ENCODE measurements at places on chromosomes 2 and 18.

GRCh38 chr2:153291718-153292117, 186.8 kb downstream of the RPRM start:
- DNase-seq, result no peak

DNA sequence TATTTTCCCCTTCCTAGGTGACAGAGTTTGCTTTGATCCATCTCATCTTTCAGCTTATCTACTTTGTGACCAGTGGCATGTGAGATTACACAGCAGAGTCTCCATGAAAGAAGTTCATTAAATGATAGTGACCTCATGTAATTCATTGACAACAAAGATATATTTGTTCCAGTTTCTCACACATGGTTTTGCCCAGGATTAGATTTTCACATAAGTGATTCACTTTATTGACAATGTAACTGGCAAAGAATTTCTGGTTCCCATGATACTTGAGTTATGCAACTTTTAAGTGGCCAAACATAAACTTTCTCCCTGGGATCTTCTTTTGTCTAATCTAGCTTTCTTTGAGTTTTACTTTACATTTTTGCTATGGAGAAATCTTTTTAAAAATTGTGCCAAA, 50.0 kb downstream of the MC4R start:
- DNase-seq, result no peak

- no peak for DNase-seq
Measured at GRCh38 chr2:178584666-178585065, 104.4 kb downstream of the PLEKHA3 start.

DNA sequence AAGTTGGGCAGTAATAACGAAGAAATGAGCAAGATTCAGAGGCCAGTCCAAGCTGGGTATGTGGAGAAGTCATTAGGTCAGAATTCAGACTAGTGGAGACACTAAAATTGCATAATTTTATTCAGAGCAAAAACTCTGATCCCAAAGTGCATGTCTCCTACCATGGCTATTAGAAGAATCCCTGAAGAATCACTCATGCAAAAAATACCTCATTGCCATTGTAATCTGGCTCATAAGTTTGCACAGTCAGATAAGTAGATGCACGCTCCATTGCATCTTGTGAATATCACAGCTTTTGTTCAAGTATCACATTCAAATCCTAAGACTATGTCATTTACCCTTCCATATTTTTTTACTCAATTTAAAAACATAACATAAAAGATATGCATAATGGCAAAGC, 692.2 kb upstream of the KLHL29 start:
- DNase-seq, result no peak

DNA sequence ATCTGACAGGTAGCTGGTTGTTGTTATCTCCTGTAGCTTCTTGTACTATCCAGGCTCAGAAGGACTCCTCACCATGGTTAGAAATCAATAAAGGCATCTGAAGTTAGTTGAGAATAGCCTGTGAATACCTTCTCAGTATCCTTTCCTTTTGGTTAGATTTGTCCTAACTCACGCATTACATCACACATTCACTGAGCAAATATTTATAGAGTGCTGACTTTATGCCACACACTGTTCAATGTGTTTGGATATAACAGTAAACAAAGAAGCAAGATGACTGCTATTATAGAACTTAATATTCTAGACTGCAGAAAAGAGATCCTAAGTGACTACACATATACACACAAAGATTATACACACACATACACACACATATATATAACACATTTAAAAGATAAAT, 889.9 kb upstream of the CHAC2 start:
- DNase-seq, result no peak

DNA sequence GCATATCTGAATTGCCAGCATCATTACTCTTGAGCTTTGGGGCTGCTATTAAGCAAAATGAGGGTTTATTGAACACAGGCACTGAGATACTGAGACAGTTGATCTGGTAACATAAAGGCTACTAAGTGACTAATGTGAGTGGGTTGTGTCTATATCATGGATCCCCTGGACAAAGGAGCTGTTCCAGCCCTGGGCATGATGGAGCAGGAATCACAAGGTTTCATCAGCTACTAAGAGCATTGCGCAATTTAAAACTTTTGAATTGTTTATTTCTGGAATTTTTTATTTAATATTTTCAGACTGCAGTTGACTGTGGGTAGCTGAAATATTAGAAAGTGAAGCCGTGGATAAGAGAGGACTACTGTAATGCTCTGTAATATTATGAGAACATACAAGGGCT, 73.5 kb downstream of the MGAT5 start:
- DNase-seq, result peak; percentile 38

GRCh38 chr18:47772374-47773248, 157.8 kb downstream of the SMAD2 start:
- peak; percentile 66 for DNase-seq

DNA sequence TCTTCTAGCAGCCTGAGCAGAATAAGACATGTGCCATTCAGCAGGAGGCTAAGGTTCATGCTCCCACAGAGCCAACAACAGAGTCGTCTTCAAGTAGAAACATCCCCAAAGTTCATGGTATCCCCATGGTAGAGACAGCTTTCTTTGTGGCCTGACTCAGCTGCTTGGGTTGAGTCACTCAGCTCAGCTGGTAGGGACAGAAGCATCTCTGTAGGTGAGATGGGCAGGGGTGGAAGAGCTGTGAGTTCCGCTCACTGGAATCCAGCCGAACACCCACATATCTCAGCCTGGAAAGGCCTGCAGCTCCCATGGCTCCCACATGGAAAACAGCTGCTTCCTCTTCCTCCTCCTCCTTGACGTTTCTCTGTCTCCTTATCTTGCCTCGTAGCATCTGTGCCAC, 792.7 kb downstream of the RNF144A start:
- no peak for DNase-seq

- DNase-seq, result no peak
Measured at GRCh38 chr2:131475831-131476230, at the start of gene TUBA3D. Gene TUBA3D, plus strand, starts transcription at chr2:131476119. Its CDS starts 81 bp downstream, at chr2:131476200.

GRCh38 chr18:22303927-22304326, 113.8 kb downstream of the CTAGE1 start:
- DNase-seq, result no peak

GRCh38 chr2:47021301-47022009, 105.8 kb upstream of the MCFD2 start:
- DNase-seq, result no peak

DNA sequence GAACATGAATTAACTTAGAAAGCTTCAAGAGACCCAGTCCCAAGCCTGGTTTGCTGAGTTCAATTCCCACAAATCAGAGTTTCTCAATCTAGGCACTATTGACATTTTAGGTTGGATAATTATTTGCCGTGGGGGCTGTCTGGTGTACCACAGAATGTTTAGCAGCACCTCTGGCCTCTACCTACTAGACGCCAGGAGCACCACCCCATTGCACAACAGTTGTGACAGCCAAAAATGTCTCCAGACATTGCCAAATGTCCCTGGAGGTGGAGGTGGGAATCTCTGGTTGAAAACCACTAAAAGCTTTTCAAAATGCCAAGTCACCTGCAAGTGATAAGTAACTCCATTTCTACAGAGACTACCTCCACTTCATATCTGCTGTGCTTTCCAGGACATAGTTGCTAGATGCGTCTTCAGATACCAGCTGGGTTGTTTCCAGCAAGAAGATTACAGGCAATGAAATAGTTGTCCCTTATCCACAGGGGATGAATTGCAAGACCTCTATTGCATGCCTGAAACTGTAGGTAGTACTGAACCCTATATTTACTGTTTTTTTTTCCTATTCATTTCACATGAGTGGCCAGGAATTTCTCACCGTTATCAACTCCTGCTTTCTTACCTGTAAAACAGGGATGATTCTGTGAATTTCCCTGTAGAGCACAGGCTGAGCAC, 554.3 kb downstream of the ZEB2 start:
- no peak for DNase-seq

- DNase-seq, result no peak
Measured at GRCh38 chr2:30190637-30191036, 40.7 kb upstream of the LBH start.

GRCh38 chr2:135409436-135409835, 121.6 kb downstream of the ZRANB3 start:
- no peak for DNase-seq

DNA sequence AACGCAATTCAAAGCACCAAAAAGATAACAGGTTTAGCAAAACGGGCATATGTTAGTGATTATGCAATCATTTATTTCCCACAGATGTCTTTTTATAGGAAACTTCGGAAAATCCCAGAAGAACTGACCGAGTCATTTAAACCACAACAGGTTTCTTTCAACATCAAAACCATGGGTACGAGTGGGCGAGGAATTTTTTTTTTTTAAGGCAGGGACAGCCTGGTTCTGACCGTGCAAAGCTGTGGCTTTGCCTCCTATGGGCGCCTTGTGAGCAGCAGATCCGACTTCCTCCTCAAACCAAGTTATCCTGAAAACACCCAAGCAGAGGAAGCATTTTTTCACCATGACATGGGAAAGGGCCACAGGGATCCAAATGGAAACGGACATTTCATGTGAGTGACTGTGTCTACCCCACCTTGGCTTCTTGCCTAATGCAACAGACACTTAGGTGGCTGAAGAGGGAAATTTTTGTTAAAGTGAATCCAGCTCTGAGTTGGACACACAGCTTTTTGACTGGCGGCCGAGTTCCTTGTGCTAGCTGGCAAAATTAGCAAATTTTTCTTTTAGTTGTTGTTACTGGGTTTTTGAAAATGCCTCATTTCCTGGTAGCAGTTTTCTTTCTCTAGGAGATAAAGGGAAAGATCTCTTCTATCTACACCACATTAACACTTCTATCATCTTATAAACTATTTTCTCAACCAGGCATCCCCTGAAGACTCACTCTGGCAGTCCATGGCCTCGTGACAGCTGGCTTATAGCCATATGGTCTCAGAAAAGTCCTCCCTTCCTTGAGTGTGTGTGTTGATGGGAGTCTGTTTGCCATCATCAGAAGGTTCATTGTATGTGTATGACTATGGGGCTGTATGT, 487.4 kb upstream of the ZEB2 start:
- DNase-seq, result peak; percentile 91

DNA sequence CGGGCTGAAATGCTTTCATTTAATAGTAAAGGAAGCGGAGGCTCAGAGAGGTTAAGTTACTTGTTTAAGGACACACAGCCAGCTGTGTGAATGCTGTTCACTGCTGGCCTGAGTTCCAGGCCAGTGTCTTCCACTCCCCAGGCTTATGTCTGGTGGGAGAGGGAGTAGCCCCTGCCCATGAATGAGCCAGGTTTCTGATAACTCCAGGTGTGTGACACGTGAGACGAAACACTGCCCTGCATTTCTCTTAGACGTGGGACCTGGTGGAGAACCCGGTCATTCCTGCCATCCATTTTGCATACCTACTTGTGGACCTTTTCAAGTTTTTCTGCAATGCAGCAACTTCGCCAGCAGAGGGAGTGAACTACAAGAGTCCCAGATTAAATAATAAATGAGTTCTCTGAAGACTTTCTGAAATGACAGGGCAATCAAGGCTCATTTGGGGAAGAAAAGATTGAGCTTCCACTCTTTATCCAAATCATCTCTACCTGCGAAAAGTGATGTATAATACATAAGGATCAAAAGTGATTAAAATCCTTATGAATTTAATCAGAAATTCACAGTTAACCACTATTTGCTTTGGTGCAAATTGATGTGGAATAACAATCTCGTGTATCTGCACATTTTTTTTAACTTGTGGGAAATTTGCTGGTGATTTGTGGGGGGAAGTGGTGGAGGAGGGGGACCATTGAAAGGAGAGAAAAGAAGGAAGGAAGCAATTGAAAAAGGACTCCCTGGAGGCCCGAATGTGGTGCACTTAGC, 79.4 kb upstream of the ASB18 start:
- peak; percentile 75 for DNase-seq

DNA sequence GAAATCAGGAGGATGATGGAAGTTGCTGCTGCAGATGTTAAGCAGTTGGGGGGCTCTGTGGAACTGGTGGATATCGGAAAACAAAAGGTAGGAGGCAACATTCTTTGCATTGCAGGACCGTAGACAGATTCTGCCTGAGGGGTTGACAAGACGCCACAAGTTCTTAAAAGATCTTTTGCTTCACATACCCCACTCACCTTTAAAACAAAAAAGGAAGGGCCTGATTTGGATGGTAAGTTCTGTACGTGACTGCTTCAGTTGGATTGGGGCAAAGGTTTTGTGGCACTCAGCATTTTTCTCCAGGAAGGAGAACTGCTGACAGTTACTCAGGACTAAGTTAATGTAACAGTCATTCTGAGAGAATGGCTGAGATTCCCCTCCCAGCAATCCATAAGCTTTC, 5.2 kb downstream of the CNDP2 start:
- no peak for DNase-seq

DNA sequence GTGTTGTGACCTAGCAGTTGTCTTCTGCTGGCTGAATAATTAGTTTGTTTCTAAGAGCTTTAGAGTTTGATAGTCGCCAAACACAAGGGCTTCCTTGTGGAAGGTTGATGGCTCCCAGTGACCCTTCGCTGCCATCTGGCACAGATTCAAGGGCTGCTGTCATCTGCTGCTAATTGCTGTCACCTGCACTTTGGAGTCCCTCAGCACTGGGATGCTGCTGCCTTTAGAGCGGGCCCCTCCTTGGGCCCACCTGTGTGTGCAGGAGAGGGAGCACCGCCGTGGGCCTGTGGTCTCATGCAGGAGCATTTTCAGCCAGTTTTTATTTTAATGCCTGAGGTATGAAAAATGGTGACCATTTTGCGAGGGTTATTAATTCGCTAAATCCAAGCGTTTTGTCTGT, 154.0 kb upstream of the NFATC1 start:
- no peak for DNase-seq

DNA sequence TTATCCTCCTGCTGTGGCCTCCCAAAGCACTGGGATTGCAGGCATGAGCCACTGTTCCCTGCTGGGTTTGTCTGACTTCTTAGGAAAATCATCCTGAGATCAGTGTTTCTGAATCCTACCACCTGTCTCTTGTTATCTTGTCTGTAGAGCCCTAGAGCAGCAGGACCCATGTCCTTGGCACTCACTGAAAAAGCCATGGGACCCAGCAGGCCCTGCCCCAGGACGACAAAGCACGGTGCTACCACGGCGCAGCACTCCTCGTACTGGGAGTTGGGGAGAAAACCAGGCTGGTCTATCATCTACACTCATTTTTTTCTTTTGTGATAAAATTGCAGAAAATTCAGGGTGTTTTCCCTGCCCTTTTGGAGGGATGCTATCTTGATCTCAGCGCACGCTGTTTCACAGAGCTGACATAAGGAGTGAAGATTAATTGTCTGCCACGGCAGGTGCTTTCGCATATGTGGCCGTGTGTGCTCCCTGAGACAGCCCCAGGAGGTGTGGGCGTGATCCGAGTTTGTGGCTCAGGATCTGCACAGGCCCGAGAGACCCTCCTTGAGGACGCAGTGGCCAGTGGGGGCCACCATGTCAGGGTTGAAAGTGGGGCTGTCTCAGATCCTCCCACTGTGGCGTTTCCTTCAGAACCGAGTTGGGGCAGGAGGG, 179.1 kb downstream of the LDLRAD4 start:
- no peak for DNase-seq

DNA sequence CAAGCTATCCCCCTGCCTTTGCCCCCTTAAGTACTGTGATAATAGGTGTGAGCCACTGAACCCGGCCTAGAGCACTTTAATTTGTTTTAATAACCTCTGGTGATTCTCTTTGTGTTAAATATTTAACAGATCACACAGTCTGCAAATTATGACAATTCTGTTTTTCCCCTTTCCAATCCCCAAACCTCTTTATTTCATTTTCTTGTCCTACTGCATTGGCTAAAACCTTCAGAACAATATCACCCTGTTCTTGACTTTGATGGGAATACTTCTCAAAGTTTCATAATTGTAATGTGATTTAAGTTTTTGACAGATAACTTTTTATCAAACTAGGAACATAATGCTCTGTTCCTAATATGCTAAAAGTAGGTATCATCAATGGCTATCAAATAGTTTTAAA, 44.5 kb downstream of the USP37 start:
- DNase-seq, result no peak

GRCh38 chr18:12159446-12159845, 65.8 kb downstream of the ANKRD62 start:
- no peak for DNase-seq

GRCh38 chr2:230777721-230778120, 65.1 kb downstream of the CAB39 start:
- DNase-seq, result no peak

Measured in cardiac muscle cell (in vitro differentiated cells and primary cell).